ENCODE measurements at places on chromosomes 2 and 18. TPM values are rescaled to one million over a fixed set of nuclear protein-coding genes. Genes with fewer than 3 reads are reported as not detected.

Gene GAD1
- total RNA-seq, result 29.8 TPM

DNA sequence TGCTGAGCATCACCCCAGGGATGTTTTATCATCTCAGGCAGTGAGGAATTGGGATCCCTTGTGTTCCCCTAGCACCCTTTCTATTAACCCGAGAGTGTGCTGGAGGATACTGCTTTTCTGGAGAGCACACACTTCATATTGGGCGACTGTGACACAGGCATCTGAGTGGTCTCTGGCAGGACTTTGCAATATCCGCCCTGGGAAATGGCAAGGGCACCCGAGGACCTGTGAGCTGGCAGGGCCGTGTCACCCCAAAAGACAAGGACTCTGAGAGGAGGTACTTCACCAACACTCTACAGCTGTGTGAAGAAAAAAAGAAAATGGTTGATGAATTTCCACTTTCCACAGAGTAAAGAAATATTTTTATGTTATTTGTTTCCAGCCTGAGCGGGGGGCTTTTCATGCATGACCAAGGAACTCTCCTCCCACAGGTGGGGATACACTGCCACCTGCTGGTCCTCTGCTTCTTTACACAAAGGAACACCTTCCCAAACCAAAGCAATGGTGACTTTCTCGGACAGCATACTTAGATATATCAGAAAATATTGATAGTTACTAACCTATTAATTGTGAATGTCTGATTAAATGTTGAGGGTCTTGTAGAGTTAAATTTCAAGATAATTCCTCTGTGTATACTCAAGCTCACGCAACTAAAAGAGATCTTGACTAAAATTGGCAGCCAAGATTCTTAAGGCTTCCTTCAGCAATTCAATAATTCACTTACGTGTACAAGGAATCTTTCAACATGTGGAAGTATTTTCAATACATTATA lies 45.9 kb upstream of the REG3G start:
- peak; percentile 62 for DNase-seq

GRCh38 chr2:17479875-17480274 lies 38.4 kb downstream of the RAD51AP2 start:
- no peak for DNase-seq

DNA sequence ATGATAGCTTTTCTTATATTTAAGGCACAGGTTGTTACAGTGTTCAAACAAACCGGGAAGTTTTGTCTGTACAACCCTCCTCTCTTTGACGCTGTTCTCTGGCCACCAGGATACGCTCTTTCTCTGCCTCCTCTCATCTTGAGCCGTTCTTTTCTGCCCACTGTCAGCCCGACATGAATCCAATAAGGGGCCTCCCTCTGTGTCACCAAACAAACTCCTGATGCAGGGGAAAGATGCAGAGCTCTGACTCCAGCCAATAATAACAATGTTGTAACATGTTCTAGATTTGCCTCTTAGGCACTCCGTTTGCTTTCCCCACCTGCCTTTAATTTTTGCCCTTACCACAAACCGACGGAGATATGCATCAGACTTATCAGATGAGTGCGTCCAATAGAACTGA lies 449.3 kb downstream of the SLC4A3 start:
- peak; percentile 11 for DNase-seq

DNA sequence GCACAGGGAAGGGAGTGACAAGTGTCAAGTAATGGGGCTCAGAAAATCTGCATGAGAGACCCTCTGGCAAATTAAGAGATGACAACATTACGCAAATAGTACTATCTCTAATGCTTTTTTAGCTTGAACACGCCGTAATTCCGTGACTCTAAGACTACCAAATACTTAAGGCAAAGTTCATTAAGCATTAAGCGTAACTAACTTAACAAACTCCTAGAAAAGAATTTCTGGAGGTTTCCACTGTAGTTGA lies 1.2 kb downstream of the APOB start:
- DNase-seq, result no peak

Gene FHOD3
- total RNA-seq, result not detected

Data from HT-29 (cell line).